ENCODE measurements at places on chromosomes 11 and 22.

GRCh38 chr11:1565173-1565903 is 6.7 kb downstream of the DUSP8 start:
- DNase-seq: no peak

GRCh38 chr22:46124383-46125144 is 25.8 kb upstream of the PPARA start:
- no peak for DNase-seq

- DNase-seq: no peak
Observed at GRCh38 chr11:65096926-65097325, 912 bp downstream of the VPS51 start.

- DNase-seq: peak; percentile 33
Observed at GRCh38 chr11:68843703-68844312, 2.1 kb upstream of the CPT1A start.

DNA sequence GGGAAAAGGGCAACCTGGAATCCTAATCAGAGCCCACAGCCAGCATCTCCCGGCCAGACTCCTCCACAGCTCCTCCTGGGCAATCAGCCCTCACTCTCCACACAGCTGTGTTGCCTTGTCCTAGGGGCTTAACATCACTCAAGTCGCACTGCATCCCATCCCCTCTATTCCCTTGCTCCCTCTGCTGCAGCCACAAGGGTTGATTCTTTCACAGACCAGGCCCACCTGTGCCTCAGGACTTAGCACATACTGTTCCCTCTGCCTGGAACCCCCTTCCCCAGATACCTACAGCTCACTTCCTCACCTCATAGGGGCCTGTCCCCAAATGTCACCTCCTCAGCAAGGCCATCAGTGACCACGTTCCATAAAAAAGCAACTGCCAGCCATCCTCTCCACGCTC is 18.4 kb downstream of the SPATA19 start:
- no peak for DNase-seq

DNA sequence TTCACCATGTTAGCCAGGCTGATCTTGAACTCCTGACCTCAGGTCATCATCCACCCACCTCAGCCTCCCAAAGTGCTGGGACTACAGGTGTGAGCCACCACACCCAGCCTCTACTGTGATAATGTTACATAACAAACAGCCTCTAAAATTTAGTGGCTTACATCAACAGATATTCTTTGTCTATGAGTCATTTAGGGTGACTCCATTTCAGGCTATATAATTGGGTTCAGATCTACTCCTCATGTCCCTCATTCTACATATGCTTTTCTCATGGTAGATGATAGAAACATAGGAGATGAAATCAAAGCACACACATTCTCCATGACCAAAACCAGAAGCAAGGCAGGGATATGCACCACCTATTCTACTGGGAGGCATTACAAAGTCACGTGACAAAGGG is 72.7 kb downstream of the SIK2 start:
- no peak for DNase-seq

DNA sequence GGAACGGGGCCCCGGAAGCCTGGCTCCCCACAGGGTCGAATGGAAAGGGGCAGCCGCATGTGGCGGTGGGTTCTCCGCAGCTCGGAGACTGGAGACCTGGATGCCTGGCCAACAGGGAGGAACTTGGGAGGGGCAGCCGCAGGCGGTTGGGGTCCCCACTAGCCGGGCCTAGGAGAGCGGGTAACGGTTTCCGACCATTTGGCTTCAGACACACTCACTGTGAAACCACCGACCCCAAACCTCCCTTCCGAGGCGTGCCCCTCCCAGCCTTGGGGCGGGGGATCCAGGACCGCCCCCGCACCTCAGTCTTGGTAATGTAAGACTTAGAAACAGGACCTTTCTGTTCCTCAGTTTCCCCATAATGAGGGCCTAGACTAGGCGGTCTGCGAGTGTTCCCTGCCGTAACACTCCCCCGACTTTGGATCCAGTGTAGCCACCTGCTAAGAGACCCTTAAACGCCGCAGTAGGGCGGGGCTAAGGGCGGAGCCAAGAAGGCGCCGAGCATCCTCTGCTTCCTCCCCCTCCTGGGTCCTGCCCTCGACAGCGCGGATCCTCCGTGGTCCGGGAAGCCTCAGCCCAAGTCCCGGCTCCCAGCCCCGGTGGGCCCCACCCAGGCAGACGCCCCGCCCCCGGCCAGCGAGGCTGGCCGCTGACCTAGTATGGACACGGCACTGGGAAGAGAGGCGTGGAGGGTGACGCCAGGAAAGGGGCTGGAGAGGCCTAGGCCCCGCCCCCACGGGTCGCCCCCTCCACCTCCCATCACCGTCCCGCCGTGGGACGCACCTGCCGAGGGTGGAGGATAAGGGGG is 1.8 kb upstream of the RASGRP2 start:
- peak; percentile 37 for DNase-seq

DNA sequence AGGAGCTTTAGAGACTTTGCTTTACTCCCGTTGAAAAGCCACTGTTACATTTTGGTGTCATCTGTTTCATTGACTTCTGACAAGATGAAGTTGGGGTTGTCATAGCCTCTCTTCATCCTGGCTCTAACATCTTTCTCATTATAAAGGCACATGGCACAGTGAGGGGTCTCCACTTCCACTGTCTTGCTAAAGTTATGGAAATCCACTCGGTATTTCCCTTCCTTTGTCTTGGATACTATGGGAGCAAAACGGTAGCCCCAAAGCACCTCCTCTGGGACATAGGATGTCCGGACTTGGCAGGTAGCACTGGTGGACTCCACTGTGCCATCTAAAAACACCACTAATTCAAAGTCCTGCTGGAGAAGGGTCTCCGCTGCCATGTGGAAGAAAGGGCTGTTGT is 28.0 kb downstream of the KCNJ1 start:
- DNase-seq: no peak

GRCh38 chr11:21072558-21072957 is 403.2 kb downstream of the NELL1 start:
- DNase-seq: no peak

GRCh38 chr22:37403267-37403960 is 23.9 kb downstream of the ELFN2 start:
- no peak for DNase-seq

- DNase-seq: no peak
Observed at GRCh38 chr11:63427971-63428508, 58.5 kb downstream of the SLC22A9 start.

DNA sequence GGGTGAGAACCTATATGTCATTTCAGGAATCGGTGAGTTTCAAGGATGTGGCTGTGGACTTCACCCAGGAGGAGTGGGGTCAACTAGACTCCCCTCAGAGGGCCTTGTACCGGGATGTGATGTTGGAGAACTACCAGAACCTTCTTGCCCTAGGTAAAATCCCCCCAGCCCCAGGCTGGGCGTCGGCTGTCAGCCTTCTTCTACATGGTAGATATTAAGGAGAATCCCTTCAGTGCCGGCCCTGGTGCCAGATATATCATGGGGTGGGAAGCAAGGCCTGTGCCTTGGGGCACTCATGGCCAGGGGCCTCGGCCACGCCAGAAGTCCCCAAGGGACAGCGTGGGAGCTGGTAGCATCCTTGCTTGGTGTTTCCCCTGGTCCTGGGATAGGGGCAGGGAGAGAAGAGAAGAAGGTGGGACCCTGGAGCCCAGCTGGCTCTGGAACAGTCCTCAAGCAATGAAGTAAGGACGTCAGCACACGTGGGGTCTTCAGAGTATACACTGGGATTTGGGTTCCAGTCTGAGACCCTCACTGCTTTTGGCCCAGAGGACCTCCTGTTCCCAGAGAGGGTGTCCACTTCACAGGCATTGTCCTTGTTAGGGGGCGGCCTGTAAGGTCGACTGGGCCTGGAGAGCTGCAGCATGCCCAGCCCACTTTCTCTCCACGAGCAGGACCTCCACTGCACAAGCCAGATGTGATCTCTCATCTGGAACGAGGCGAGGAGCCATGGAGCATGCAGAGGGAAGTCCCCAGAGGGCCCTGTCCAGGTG is 6.8 kb downstream of the ZNF74 start:
- DNase-seq: no peak

DNA sequence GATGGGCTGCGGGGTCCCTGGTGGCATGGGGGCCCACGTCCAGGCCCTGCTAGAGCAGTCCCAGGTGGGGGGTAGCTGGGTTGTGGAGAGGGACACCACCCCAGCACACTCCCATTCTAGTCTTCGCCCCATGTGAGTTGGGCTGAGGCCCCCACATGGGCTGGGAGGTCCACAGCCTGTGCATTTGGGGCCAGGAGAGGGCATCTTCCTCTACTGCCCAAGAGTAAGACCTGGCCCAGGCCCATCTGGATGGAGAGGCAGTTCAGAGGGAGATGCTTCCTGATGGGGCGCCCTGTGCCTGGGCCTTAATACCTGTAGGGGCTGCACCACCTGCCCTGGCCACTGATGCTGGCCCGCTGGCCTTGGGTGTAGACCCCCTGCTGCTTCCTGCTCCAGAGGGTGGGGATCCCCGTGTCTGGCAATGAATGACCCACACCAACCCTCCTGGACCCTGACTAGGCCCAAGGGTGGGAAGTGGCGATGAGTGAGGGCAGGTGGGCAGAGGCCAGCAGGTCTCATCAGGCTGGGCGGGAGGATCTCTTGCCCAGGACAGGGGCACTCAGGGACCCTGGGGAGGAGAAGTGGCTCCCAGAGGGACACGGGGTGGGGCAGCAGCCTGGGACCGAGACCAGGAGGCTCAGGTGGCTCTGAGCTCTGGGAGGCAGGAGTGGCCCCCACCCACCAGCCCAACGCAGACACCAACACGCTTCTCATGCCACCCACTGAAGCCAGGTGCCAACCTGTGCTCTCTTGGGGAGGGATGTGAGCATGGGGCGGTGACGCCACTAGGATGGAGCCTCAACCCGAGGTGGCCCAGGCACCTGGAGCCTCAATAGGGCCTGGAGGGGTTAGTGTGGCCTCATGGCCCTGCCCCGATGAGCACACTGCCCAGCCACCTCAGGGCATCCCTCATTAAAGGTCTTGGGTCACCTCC is 17.4 kb upstream of the GNB1L start:
- no peak for DNase-seq

- DNase-seq: no peak
Observed at GRCh38 chr11:126514061-126514693, 158.7 kb downstream of the ST3GAL4 start.

GRCh38 chr11:129234978-129235377 is 42.9 kb upstream of the ARHGAP32 start:
- no peak for DNase-seq

GRCh38 chr11:134369656-134370525 is 38.1 kb downstream of the GLB1L2 start:
- no peak for DNase-seq

GRCh38 chr22:31715147-31715778 is 34.7 kb downstream of the PRR14L start:
- DNase-seq: no peak

DNA sequence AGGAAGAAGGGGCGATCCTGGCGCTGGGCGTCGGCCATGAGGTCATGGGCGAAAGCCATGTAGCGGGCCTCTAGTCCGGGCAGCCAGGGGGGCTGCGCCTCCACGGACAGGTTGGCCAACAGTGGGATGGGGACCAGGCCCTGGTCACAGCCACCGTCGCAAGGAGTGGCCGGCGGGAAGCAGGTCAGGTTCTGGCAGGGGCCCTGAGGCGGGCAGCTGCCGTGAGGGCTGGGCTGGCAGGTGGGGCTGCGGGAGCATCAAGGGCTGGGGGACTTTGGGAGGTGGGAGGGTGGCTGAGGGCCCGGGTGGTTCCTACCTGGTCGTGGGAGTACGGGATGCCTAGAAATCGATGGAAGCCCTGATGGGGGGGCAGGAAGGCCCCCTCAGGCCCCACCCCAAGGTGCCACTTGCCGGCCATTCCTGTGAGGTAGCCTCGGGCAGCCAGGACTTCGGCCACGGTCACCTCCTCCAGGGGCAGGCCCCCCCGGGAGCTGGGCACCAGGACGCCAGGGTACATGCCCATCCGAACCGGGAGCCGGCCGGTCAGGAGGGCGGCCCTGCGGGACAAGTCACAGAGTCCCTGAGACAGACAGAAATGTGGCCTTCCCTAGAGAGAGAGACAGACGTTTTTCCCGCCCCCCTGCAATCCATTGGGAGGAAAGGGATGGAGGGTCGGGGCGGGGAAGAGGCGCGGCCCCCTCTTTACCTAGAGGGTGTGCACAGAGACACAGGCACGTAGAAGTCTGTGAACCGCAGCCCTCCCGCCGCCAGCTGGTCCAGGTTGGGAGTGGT is 906 bp downstream of the ARSA start:
- DNase-seq: no peak

DNA sequence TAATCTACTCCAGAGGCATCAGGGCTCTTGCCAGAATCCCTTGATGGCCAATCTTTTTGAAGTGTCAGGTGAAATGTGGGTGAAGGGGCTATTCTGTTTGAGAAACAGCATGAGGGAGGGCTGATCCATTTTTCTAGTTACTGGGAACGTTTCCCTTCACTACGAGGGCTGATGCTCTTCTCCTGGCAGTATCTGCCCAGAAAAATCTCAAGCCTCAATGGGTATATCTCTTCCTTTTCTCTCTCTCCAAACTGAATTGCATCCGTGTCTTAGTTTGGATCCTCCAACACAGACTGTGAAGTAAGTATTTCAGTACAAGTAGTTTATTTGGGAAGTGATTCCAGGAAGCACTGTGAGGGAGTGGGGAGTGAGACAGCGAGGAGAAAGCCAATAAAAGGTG is 113.0 kb upstream of the NAV2 start:
- DNase-seq: no peak

- peak; percentile 21 for DNase-seq
Observed at GRCh38 chr11:64305691-64306562, 603 bp downstream of the ESRRA start.

DNA sequence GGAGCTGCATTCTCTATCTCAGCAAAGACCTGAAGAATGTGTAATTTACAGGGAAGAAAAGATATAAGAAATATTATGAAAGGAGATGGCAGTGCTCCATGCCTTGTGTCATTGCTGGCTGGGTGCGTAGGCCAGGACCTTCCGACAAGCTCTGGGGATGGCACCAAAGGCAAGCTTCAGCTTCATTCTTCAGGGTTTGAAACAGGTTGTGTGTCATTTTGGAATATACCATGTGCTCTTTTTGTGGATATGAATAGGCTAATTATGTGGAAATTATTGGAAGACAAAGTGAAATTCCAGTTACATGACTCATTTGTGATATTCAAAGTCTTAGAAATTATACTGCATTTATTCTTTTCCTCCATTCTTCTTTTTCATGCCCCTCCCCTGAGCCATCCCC is 5.7 kb upstream of the KIRREL3 start:
- DNase-seq: no peak

DNA sequence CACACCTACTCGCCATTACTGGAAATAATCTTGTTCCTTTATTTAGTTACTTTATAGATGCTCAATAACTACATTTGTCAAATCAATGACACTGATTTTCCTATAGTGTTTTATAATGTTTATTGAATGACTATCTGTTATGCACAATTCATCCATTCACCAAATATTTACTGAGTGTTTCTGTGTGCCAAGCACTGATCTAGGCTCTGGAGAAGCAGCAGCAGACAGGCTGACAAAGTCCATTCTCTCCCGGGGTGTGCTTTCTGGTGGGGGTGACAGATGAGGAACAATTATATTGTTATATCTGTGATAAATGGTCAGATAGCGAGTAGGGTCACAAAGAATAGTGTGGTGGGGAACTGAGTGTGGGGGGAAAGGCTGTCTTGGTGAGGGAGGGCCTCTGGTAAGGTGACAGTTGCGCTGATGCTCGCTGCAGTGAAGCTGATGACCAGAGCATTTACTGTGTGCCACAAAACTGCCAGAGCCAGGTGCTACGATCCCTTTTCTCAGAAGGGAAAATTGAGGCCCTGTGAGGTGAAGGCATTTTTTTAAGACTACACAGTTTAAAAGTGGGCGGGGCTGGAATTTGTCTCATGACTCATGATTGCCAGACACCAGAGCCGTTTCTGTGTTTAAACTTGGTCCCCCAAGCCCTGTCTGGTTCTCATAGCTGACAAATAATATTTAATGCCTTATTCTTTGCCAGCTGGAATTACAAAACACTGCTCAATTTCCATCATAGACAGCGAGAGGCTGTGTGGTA is 10.2 kb downstream of the PACS1 start:
- DNase-seq: no peak

GRCh38 chr11:122691549-122692150 is 36.1 kb downstream of the UBASH3B start:
- no peak for DNase-seq
